ENCODE measurements at places on chromosomes 11 and 22.

- no peak for DNase-seq
These were observed 1204.7 kb downstream of the BRD1 start for GRCh38 chr22:48622891-48623545.

- no peak for DNase-seq
These were observed 24.1 kb upstream of the ADORA2A start for GRCh38 chr22:24403346-24403745.

GRCh38 chr11:107265591-107266121 lies 192.0 kb downstream of the CWF19L2 start:
- no peak for DNase-seq

GRCh38 chr11:5809122-5809519 lies 397 bp downstream of the OR52N2 start:
- DNase-seq: no peak

GRCh38 chr11:118645066-118645715 lies 34.3 kb downstream of the TREH start:
- DNase-seq: no peak

GRCh38 chr11:132821499-132821898 lies 710.8 kb downstream of the OPCML start:
- no peak for DNase-seq

DNA sequence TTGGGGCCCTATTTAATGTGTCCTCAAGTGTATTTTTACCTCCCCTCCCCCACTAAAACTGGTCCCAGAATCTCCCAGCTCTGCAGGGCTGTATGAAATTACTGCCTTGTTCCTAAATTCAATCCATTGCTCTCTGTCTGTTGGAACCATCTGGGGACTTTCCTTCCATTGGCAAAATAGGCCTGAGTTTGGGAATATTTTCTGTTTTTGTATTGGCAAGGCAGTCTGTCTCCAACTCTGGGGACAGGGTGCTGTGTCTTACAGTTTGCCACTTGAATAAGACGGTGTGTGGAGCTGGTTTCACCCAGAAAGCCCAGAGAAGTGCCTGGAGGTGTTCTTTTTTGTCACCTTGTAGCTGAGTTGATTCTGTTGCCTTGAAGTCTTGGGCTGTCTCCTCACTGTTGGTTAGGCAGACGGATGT lies 1.3 kb downstream of the PACS1 start:
- DNase-seq: no peak

DNA sequence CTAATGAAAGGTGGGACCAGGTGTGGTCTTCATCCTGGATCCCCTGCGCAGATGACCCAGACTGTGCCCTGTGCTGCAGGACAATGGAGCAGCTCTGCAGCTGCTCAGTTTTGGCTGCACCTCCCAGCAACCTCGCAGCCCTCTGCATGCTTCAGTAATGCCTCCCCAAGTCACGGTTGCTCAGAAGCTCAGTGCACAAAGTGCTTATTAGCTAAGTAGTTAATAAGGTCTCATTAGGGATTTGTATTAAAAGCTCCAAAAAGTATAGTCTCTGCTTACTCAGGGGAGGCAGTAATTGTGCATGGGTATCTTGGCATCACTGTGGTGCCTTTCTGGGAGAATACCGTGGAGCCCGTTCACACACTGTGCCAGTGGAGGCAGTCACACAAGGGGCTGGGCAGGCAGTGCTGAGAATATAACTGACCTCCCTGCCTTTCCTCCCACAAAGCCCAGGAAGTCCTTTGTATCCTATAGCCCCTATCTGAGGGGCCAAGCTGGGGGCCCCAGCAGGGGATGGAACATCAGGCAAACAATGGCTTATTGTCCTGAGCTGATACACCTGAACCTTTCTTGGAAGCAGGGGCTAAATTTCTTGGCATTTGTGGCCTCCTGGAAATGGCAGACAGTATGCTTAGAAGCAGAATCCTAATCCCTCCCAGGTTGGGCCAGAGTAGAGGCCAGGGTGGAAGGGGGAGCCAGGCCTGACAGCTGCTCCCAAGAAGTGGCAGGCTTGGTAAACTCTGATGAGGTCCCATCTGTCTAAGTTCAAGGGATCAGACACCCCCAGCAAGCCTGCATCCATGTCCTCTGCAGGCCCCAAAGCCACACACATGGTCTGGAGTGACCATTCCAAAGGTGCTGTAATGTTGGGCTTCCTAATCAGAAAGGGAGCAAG lies 125.5 kb upstream of the PARVA start:
- no peak for DNase-seq

DNA sequence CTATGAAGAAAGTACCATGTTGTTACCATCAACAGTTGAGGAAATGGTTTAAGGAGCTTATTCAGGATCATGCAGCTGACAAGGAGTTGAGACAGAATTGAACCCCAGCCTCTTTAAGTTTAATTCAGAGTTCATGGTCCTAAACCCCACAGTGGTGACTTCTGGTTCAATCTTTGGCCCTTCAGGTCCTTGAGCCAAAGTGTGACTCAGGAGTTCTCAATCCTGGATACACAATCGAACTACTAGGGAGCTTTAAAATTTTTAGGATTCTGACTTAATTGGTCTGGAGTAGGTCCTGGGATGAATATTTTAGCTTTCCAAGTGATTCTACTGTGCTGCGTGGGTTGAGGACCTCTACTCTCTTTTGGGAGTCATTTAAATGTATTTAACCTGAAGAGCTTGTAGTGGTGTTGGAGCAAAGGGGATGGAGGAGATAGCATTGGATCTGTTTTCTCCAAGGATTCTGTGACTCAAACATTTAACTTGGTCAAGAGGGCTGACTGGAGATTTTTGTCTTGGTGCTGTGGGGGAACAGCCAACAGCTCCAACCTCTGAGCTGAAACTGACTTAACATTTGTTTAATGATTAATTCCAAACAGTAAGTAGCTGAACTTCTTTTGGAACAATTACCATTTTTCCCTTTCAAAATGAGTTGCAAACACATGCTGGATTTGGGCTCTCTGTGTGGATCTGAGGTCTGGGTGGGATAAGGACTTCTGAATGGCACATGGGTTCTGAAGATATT lies 80.1 kb downstream of the INSC start:
- DNase-seq: no peak

DNA sequence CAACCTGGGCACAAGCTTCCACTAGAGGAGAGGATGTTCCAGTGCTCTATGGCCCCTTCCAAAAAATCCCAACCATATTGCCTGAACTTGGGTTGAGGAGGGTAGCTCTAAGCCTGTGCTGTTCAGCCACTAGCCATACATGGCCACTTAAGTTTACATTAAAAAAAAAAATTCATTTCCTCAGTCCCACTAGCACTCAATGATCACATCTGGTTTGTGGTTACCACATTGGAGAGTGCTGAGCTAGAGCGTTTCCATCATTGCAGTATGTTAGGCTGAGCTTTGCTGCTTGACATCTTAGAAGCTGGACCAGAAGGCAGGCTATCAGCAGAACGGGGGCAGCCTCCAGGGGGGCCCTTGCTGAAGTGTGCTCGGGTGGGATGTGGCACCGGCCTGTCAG lies 43.5 kb upstream of the CYP2D6 start:
- DNase-seq: no peak

- DNase-seq: no peak
These were observed 32.9 kb downstream of the LRRC32 start for GRCh38 chr11:76637491-76638269.

GRCh38 chr22:49400941-49401598 lies 426.6 kb downstream of the BRD1 start:
- no peak for DNase-seq

DNA sequence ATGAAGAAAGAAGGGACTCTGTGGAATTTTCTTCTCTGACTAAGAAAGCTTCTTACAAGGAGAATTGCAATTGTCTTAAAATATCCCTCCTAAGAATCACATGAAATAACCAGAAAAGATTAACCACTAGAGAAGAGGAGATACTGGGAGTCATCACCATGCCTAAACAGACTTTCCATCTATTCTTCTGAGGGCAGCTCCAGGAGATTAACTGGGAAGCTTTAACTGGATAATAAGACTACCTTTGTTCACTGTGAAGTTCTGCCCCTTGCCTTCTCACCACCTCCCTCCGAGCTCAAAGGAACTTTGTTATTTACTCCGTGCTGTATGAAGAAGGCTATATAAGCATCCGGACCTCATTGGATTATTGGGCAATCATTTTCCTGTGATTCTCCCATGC lies 24.5 kb upstream of the MMP7 start:
- DNase-seq: no peak

GRCh38 chr11:94338651-94339050 lies 34.3 kb downstream of the IZUMO1R start:
- no peak for DNase-seq

DNA sequence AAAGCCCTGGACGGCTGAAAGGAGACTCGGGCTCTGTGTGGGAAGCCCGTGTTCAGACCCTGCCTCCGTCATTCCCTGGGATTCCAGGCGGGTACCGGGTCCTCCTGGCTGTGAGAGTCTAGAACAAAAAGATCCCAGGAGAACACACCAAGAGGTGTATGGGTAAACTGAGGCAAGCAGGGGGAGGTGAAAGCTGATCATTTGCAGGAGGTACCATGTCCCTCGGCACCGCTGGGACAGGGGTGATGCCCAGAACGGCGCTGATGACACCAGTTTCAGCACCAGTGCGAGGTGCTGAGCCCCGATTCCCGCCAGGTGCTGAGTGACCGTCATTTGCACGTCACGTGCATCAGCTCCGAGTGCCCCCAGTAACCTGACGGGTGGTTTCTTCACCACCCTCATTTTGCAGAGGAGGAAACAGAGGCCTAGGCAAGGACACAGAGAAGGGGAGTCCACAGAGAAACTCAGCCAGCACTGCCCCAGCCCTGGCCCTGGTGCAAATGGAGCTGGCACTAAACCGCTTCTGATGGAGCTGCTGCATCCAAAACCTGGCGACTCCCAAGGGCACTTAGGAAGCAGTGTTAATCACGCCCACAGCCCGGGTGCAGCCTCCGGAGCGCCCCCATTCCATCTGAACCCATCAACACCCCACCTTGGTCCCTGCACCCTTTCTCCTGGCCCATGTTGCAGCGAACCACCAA lies 16.8 kb downstream of the MACROD1 start:
- DNase-seq: no peak

GRCh38 chr22:37098976-37099591 lies 10.4 kb downstream of the TMPRSS6 start:
- DNase-seq: no peak

GRCh38 chr11:22415476-22415875 lies 77.3 kb downstream of the SLC17A6 start:
- DNase-seq: no peak

GRCh38 chr22:37328017-37328416 lies 45.7 kb downstream of the CYTH4 start:
- DNase-seq: no peak

- no peak for DNase-seq
These were observed 117.8 kb downstream of the SERGEF start for GRCh38 chr11:17894929-17895658.

- DNase-seq: no peak
These were observed 14.9 kb downstream of the TMEM258 start for GRCh38 chr11:61777234-61778090.

DNA sequence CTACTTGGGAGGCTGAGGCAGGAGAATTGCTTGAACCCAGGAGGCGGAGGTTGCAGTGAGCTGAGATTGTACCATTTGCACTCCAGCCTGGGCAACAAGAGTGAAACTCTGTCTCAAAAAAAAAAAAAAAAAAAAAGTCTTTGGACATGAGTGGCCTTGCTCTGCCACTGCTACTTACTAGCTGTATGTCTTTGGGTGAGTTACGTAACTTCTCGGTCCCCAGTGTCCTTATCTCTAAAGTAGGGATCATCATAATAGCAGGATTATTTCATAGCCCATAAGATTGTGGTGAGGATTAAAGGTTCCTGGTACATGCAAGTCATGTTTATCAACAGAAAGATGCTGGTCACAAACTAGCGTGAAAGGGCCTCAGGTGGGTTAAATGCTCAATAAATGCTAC lies 53.9 kb upstream of the HEPHL1 start:
- DNase-seq: no peak

- DNase-seq: no peak
These were observed 386.3 kb upstream of the CADM1 start for GRCh38 chr11:115890500-115890899.

GRCh38 chr11:114132417-114132816 lies 72.9 kb downstream of the ZBTB16 start:
- DNase-seq: no peak

DNA sequence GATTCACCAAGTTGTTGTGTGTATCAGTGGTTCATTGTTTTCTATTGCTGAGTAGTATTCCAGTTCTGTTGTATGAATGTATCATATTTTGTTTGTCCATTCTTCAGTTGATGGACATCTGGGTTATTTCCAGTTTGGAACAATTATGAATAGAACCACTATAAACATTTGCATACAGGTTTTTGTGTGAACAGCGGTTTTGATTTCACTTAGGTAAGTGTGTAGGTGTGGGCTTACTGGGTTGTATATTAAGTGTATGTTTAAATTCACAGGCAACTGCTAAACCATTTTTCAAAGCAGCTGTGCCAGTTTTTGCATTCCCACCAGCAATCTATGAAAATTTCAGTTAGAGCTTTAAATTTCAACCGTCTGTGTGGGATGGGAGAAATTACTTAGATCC lies 217.8 kb downstream of the NELL1 start:
- DNase-seq: no peak

DNA sequence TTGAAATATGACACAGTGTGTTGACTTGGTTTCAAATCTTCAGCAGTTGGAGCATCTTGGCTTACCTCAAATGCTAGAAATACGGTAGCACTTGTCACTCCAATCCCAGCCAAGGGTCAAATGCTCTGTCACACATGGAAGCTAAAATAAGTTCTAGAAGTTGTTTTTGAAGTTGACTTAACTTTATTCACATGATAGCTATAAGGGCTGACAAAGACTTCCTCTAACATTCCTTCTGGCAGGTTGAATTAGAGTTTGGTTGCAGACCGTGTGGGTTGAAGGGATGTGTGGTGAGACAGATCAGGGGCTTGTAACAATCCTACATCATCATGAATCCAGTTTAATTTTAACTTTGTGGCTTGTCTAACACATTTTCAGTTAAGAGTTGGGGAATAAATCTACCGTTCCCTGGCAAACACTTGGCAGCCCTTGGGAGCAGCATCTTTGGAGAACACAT lies 4.6 kb downstream of the SLN start:
- no peak for DNase-seq

DNA sequence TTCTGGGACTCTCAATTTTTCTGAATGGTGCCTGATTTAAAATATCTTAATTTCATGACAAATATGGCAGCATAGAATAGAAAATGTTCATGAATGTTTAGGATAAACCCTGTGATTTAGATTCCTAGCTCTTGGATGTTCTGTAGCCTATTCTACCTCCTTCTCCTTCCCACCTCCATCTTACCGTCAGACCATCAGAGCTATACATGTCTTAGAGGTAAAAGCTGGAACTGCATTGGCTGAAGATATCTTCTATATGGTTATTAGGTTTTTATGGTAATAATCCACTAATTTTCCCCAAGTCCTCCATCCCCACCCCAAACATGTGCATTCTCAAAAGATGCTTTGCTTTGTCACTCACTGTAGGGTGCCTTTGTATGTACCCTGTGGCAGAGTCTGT lies 46.9 kb upstream of the CSTF3 start:
- DNase-seq: no peak

DNA sequence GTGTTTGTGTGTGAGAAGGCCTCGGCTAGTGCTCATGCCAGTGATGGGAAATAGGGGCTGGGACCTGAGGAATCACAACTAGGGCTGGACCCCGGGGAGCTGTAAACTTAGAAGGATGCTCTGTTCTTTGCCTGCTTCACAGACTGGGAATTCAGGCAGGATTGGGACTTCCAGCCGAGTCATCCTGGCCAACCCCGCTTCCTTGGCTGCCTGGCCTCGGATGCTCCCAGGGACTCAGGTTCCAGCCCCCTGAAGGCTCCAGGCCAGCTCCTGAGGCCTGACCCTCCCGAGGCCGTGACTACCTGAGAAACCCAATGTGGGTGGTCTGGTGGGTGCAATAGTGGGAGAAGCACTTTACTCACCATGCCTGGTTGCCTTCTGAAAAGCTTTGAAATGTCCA lies 44.7 kb downstream of the IRAG1 start:
- no peak for DNase-seq

GRCh38 chr11:11229647-11230046 lies 123.4 kb downstream of the CSNK2A3 start:
- DNase-seq: no peak
